ENCODE measurements at places on chromosomes 5 and 9.
A peak's percentile ranks its signal among the peaks of the same experiment; 100 is the strongest.

DNA sequence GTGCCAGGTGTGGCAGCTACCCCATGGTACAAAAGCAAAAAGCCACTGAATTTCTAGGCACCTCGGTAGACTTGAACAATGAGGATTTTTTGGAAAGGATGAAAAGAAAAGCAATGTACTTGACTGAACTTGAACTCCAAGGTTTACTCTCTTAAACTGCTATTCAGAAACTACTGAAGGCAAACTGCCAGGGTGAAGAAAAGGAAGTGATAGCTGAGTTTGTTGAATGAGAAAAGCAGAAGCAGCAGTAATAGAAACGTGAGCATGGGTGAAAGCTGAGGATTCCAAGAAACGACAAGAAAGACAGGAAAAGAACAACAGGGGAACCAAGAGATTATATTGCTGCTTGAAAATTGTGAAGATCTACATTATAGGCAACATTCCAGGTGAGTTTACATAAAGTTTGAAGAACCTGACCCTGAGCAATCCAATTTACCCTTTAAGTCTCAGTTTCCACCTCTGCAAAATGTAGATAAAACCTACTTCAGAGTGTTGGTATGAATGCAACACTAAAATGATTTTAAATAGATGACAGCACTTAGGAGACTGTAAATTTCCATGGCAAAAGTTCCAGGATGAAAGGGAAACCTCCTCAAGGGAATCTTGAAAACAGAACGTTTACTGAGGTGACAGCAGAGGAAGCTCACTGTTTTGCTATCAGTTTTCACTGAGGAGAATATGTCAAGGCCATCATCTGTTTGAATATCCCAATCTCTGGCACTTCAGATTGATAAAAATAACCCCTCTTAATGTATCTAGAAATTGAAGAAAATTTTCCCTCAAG, 245.8 kb downstream of the SPATA31D1 start:
- no peak for DNase-seq

GRCh38 chr9:35842020-35842745, 13.2 kb downstream of the TMEM8B start:
- no peak for DNase-seq

DNA sequence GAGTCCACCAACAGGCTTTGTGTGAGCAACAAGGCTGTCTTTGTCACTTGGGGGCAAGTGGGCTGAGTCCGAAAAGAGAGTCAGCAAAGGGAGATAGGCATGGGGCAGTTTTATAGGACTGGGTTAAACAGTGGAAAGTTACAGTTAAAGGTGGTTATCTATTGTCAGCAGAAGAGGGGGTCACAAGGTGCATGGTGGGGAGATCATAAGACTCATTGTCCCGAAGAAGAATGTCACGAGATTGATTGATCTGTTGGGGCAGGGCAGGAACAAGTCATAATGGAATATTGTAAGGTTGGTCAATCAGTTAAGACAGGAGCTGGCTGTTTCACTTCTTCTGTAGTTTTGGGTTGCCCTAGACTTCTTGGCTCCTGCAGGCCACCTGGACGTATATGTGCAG, 7.6 kb upstream of the HMGCS1 start:
- no peak for DNase-seq

DNA sequence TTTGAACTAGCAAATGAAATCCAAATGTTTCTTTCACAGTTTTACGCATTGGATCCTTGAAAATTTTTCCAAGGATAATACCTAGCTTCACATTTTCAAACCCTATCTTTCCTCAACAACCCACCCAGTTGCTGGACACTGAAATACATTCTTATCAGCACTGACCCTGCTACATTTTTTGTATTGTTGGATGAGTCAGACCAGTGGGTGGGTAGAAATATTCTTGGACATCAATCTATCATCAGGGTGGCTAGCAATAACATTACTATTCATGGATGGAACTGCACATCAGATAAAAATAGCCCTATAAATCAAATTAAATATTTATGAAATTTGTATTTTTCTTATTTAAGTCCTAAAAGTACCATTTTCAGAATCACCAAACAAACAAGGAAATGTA, 407.4 kb upstream of the IZUMO3 start:
- DNase-seq = no peak

DNA sequence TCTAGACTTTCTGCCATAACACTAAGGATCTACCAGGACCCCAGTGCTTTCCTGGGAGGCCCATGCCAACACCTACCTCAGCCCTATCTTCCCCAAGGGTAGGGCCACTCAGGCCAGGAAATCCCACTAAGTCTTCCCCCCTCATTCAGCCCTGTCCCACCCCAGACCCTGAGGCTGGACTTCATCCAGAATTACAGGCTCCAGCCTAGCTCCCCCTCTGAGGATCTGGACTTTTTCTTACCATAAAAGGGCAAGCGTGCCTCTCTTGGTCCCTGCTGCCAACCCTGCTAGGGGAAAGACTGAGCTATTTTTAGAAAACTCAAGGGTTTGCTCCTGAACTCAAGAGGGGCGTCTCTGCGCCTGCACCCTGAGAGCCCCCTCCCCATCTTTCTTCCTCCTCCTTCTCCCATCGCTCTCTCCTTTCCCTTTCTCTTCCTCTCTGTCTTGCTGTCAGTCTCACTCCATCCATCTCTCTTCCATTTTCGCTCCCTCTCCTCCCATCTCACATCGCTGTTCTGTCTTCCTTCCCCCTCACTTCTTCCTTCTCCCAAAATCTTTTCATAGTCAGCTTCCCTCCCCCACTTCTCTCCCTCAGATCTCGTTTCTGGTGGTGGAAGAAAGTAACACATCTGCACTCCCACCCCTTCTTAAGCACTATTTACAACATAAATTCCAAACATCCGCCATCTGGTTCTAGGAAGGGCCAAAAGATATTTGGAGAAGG, 38.1 kb upstream of the IL17B start:
- DNase-seq = no peak

GRCh38 chr5:44603496-44604272, 205.1 kb upstream of the MRPS30 start:
- DNase-seq = no peak

DNA sequence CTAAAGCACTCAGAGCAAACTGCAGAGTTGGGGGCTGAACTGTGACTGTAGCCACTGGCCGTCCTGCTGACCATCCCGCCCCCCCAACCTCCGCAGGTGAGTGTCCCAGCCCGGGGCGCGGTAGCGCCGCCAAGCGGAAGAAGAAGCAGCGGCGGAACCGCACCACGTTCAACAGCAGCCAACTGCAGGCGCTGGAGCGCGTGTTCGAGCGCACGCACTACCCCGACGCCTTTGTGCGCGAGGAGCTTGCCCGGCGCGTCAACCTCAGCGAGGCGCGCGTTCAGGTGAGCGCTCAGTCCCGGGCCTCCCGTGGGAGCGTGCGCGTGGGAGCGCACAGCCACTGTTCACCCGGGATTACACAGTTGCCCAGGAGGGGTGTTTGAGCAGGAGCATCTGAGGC, 33.7 kb downstream of the PTGES start:
- no peak for DNase-seq

GRCh38 chr5:141850786-141851185, 27.4 kb downstream of the PCDH1 start:
- no peak for DNase-seq

DNA sequence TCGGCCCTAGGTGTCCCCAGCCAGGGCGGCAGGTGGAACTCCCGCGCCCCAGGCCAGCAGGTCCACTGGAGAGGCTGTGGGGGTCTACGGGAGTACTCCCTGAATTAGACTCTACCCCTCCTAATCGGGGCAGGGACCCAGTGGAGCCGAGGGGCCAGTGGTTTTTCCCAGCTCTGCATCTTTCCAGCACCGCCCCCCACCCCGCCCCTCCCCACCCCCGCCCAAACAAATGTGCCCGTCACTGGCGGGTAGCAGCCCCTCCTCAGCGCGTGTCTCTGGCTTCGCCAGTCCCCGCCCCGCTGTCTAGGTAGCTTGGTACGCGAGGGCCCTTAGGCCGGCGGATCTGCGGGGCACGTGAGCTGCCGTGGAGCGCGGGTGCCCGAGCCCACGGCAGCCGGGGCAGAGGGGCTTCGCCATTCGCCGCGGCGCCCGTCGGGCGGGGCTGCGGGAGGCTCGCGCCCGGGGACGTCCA, 7.0 kb downstream of the UNC5A start:
- no peak for DNase-seq

DNA sequence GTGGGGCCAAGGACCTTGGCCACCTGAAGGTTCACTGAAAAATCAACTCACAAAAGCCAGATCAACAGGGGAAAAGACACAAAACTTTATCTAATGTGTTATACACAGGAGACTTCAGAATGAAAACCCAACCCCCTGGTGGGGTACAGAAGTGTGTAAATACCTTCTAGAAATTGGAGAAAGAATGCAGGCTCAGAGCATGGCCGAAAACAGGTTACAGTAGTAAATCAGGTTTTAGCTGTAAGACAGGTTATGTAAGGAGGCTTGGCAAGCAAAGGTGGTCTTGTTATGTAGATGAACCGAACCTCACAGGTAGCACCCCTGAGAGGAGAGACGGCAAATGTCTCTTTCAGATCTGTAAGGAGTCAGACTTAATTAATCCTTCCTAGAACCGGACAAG, 10.0 kb downstream of the CEMIP2 start:
- DNase-seq = no peak

- DNase-seq = no peak
These were observed 11.6 kb upstream of the RETREG1 start for GRCh38 chr5:16628376-16628775.

DNA sequence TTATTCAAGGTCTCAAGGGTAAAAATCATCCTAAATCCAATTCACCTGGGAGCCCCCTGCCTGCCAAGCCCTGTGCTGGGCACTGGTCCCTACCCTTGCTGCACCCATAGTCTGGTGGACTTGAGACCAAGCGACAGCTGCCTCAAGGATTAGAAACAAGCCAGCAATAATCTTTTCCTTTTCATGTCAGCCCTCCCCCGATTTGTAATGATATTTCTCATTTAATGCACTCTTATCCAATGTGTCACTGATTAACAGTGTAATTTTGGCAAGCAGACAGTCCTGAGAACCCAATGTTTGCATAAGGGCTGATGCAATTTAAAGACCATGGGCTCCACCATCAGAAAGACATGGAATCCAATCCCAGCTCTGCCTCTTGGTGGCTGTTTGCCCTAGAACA, 108.9 kb downstream of the ACTL7B start:
- no peak for DNase-seq

- DNase-seq = peak; percentile 48
These were observed 16.6 kb downstream of the SH3PXD2B start for GRCh38 chr5:172437445-172438318.

DNA sequence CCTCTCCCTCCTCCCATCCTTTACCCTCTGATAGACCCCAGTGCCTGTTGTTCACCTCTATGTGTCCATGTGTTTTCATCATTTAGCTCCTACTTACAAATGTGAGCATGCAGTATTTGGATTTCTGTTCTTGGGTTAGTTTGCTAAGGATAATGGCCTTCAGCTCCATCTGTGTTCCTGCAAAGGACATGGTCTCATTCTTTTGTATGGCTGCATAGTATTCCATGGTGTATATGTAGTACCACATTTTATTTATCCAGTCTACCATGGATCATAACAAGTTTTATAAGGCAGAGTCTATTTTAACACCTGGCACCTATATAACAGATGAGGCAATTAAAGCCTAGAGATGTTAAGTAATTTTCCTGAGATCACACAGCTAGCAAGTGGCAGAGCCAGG, 7.4 kb downstream of the YTHDC2 start:
- DNase-seq = no peak

GRCh38 chr5:170363671-170364070, 25.5 kb downstream of the KCNMB1 start:
- no peak for DNase-seq

GRCh38 chr5:179382486-179382885, 37.2 kb upstream of the ADAMTS2 start:
- DNase-seq = no peak

- DNase-seq = no peak
These were observed 52.2 kb upstream of the DHFR start for GRCh38 chr5:80706835-80707447.

DNA sequence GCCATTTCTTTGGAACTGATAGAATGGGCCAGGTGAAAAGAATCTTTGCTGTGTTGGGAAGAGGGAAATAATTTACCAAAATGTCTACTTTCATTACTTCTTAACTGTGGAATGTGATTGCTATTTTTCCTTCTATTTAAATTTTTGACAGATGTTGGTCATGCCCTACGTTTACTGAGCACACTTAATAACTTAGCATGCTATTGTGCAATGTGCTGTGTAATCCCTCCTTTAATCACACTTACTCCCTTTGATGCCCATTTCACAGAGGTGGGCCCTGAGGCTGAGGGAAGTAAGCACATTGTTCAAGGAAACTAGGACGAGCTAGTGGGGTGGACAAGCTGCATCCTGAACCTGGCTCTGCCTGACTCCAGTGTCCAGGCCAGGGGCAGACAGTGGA, 47.8 kb upstream of the INSYN2B start:
- no peak for DNase-seq

DNA sequence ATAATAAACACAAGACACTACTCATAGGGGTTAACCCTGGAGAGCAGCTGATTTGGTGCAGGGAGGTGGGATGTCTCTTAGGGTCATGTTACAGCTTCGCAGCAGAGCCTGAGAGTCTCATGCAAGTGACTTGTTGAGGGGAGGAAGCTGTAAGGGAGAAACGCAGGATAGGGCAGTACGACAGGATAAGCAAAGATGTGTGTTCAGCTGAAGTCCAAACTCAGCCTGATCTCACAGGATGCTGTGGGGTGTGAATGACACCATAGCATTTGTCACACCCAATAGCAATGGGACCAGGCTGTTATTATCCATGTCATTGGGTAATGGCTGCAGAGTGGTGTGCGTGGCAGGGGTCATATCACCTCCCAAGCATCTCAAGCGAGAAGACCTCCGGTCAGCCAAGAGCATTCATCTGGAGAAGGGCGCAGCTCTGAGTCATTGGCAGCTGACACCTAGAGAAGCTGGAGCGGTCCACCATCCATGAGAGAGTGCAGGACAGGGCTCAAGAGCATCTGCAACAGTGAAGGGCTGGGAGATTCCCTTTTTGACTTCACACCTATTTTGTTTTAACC, 49.2 kb upstream of the RPL26L1 start:
- DNase-seq = no peak

DNA sequence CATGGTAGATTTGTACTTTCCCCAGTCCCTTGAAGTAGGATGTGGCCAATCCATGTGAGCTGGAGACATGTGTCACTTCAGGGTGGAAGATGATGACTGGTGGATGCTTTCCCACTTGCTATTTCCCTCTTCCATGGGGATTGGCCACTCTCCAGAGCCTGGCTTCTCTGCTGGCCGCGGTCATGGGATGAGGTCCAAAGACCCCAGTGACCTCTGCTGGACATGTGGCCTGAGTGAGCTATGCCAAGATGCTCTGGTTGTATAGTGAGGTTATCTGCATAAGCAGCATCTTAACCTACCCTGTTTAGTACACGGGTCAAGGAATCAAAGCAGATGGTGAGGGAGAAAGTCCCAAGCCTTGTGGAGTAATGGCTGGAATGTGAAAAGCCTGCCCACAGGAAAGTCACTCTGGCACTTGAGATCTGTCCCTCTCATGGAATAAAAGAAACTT, 47.1 kb downstream of the SH3PXD2B start:
- no peak for DNase-seq

- no peak for DNase-seq
These were observed 135.9 kb upstream of the FBN2 start for GRCh38 chr5:128673970-128674369.

DNA sequence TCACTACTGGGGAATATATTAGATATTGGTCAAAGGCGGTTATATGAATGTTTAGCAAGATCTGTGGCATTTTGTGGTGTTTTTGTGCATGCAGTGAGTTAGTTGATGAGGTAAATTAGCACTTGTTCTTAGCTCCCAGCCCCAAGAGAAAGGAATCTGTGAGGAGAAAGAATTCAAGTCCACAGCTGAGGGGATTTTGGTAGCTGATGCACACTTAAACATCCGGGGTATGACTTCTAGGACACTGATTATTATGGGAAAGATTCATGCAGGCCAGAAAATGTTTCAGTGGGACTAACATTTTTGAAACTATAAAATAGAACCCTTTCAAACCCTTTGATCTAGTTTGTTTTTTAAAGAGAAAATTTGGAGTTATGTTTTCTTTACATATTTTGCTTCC, 118.2 kb upstream of the RPS23 start:
- DNase-seq = no peak

All from transverse colon (tissue), 4 donors.